Esophagus muscularis mucosa (tissue), 4 donors: ENCODE measurements at places on chromosomes 5 and 9. TPM values are rescaled to one million over a fixed set of nuclear protein-coding genes. Genes with fewer than 3 reads are reported as not detected.
A peak's percentile ranks its signal among the peaks of the same experiment; 100 is the strongest.

SLC25A2 gene
- not detected for total RNA-seq

TRIM36 gene
- total RNA-seq = 5.7 TPM

MCTP1 gene
- total RNA-seq = 43.6 TPM

SLC35D2 gene
- total RNA-seq = 20.5 TPM

GRCh38 chr5:89065919-89066318 lies 182.9 kb upstream of the MEF2C start:
- no peak for DNase-seq

STC2 gene
- 79.7 TPM for total RNA-seq

CDC26 gene
- 46.2 TPM for total RNA-seq

SLC45A2 gene
- total RNA-seq = not detected

DNA sequence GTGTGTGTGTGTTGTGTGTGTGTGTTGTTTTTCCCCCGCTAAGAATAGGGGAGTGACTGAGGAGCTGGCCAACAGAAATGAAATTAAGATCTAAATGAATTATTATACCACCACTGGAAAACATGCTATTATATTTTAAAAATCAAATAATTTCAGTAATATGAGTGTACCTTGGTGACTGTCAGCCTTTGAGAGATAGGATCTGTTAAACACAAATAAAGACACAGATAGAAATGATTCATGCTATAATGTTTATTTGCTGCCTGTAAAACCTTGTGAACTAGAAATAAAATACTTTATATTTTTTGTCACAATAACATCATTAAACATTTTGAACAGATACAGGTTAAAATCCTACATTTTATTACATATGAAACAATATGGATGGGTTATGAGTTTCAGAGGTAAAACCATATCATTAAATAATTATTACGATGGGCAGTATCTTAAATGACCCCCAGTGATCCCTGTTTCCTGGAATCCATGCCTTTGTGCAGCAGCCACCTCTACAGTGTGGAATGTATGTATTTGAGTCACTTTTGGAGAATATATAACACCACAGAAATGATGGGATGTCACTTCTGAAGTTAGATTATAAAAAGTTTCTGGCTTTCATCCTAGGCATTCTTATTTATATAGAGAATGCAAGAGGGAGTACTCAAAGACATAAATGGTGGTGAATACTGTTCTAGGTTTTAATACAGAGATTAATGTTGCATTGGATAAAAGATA lies 617.2 kb downstream of the CDH18 start:
- no peak for DNase-seq

GRCh38 chr5:158812408-158812807 lies 287.3 kb downstream of the EBF1 start:
- DNase-seq = peak; percentile 72

DNA sequence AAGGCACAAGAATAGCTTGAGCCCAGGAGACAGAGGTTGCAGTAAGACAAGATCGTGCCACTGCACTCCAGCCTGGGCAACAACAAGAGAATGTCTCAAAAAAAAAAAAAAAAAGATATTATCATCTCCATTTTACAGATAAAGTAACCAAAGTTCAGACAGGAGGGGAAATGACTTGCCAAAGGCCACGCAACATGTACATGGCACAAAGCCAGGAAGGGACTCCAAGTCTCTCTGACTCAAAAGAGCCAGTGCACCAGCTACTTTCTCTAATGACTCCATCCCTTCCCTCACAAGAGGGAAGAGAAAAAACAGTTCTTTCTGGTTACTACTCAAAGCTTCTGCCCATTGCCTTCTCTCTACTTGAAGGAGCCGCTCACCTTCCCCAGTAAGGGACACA lies 34.1 kb downstream of the SIL1 start:
- no peak for DNase-seq

GRCh38 chr5:83029-83428 lies 8.9 kb upstream of the PLEKHG4B start:
- DNase-seq = no peak
